WTC11 (cell line): ENCODE measurements at places on chromosomes 4 and X. TPM values are rescaled to one million over a fixed set of nuclear protein-coding genes. Genes with fewer than 3 reads are reported as not detected.
A peak's percentile ranks its signal among the peaks of the same experiment; 100 is the strongest.

DNA sequence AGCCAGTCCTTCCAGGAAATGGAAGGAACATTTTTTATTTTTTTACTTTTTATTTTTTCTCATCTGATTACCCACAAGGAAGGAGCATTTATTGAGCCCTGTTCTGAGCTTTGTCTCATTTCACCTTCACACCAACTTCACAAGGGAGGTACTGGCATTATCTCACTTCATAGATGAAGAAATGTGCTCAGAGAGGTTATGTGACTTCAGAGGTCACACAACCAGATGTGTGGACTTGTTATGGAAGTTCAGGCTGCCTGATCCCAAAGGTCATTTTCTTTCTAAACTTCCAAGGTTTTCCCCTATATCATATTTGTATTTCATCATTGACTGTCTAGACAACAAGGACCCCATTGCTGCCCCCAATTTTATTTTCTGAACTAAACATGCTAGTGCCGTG lies 160.3 kb downstream of the DCLK2 start:
- no peak overlapping the region for H3K27ac ChIP-seq
- no peaks in the 10 kb centered on the region for H3K27me3 ChIP-seq
- no peaks in the 10 kb centered on the region for H3K36me3 ChIP-seq
- H3K4me1 ChIP-seq, result peaks cover 31% of the 10 kb centered on the region

DNA sequence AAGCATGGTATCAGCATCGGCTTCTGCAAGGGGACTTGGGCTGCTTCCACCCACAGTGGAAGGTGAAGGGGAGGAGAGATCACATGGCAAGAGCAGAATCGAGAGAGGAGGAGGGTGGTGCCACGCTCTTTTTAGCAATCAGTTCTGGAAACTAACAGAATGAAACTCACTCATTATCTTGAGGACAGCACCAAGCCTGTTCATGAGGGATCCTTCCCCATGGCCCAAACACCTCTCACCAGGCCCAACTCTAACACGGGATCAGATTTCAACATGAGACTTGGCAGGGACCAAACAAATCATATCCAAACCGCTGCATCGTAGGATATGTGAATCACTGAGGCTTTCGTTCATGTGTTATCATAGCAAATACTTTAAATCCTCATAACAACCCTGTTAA lies 125.5 kb downstream of the GPC3 start:
- H3K4me1 ChIP-seq, result peaks cover 11% of the 10 kb centered on the region
- no peaks in the 10 kb centered on the region for H3K36me3 ChIP-seq
- H3K27me3 ChIP-seq, result no peaks in the 10 kb centered on the region; the same call in 1 of the 2 replicates
- H3K27ac ChIP-seq, result peak overlapping the region; percentile 91; the same call in 1 of the 2 replicates

DNA sequence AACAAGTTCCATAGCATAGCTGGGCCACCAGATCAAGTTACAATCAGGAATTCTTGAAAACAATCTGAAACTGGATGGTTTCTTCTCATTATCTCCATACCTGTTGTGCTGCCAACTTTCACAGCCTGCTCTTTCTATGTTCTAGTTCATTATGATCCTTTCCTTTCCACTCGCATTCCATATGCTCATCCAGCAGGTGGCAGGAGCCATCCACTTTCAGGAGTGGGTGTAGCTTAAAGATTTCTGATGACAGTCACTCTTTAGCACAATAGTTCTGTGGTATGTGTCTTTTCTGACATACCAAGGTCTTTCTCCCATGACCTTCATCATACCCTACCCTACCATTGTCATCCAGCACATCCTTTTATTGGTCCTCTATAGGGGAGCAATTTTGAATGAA lies 46.4 kb downstream of the PAGE2 start:
- peaks cover 3% of the 10 kb centered on the region; the same call in 1 of the 2 replicates for H3K36me3 ChIP-seq
- no peak overlapping the region for H3K27ac ChIP-seq
- H3K4me1 ChIP-seq, result peaks cover 3% of the 10 kb centered on the region; the same call in 1 of the 2 replicates

DNA sequence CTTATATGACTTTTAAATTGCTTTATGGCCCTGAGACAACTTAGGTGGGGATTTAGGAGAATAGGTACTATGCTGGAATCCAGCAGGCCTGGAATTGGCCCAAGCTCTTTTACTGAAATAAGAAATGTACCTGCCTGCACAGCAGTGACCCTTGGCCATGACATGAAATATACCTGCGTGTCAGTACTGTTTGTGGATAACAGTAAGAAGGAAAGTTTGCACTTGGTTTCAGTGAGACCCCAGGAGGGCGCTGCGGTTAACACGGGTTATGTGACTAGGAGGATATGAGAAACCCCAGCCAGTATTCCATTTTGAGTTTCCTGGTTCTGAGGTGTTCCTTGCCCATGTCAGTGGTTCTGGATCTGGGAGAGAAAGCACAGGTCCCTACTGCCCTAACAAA lies 5.3 kb downstream of the MTM1 start:
- H3K36me3 ChIP-seq, result peaks cover 9% of the 10 kb centered on the region
- H3K27me3 ChIP-seq, result peaks cover 10% of the 10 kb centered on the region
- H3K27ac ChIP-seq, result no peak overlapping the region
- 0 out of 2 replicates have a peak overlapping the region, but pooled peaks have one; percentile 16 for H3K4me3 ChIP-seq

- no peaks in the 10 kb centered on the region; the same call in 1 of the 2 replicates for H3K27me3 ChIP-seq
- no peak overlapping the region for H3K27ac ChIP-seq
- no peak for DNase-seq
- no peak overlapping the region for H3K4me3 ChIP-seq
Measured at GRCh38 chr4:27178061-27178460, 317.4 kb downstream of the STIM2 start.

The RAB9B gene
- total RNA-seq, result 0.22 to 0.44 TPM (median 0.25 TPM) in 3 replicates
